Activated naive CD8-positive, alpha-beta T cell treated with anti-CD3 and anti-CD28 coated beads, Interleukin-2, amount 50 U/mL, for 16 hours (primary cell): ENCODE measurements at places on chromosomes 7 and 10.

DNA sequence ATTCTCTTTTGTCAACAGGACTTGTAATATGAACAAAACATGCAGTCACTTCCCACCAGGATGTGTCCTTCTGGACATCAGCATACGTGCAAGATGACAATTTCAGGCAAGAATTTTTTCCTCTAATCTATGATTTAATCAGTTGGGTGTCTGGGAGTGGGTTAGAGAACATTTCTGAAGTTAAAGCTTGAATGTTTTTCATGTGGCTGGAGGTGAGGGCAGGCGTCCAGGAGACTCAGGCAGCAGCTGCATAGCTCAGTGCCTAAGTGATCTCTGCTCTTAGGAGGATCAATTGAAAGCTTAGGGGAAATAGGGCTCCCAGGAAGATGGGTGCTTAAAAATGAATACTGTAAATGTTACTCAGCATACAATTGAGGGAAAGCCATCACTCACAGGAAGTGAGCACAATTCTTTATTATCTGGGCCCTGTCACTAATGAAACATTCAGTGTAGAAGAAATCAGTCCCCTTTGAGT is 457.6 kb upstream of the KLF6 start:
- no peak for DNase-seq

- no peak for DNase-seq
Measured at GRCh38 chr7:105791926-105792325, 84.5 kb downstream of the ATXN7L1 start.

GRCh38 chr7:143905509-143905908 is 3.5 kb upstream of the TCAF1 start:
- no peak for DNase-seq

- DNase-seq, result no peak
Measured at GRCh38 chr10:77268721-77269120, 368.9 kb downstream of the KCNMA1 start.

GRCh38 chr7:45937301-45937700 is 16.2 kb upstream of the IGFBP3 start:
- DNase-seq, result no peak

GRCh38 chr10:14971867-14972448 is 12.8 kb downstream of the MEIG1 start:
- DNase-seq, result peak; percentile 13

GRCh38 chr7:138092486-138093028 is 16.3 kb downstream of the AKR1D1 start:
- no peak for DNase-seq

DNA sequence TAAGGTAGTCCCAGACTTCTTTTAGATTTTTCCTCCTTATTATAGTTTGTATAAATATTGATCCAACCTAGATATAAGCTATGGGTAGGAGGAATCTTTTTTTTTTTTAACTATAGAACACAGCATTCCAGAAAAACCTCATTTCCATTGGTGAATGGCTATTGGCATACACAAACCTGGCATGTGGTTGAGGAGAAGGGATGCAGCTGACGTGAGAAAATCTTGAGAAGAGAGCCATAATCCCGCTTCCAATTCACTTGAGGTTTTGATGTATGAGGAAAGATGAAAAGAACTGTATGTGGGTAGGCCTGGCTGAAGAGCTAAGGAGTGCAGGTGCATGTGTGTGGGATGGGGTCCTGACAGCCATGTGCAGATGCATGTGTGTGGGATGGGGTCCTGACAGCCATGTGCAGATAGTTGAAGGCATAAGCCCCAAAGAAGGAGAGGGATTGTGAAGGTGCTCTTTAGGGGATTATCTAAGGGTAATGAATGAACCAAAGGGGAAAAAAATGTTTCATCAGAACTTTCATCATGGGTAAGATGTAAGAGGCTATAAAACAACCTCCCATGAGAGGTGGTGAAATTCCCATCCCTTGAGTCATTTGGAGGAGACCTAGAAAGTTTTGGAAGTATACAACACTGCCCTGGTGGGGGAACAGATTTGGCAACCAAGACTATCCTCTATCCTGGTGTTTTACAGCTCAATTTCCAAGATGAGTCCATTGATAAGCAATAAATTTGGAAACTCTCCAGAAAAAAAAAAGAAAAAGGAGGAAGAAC is 3.8 kb upstream of the PKD2L1 start:
- no peak for DNase-seq

DNA sequence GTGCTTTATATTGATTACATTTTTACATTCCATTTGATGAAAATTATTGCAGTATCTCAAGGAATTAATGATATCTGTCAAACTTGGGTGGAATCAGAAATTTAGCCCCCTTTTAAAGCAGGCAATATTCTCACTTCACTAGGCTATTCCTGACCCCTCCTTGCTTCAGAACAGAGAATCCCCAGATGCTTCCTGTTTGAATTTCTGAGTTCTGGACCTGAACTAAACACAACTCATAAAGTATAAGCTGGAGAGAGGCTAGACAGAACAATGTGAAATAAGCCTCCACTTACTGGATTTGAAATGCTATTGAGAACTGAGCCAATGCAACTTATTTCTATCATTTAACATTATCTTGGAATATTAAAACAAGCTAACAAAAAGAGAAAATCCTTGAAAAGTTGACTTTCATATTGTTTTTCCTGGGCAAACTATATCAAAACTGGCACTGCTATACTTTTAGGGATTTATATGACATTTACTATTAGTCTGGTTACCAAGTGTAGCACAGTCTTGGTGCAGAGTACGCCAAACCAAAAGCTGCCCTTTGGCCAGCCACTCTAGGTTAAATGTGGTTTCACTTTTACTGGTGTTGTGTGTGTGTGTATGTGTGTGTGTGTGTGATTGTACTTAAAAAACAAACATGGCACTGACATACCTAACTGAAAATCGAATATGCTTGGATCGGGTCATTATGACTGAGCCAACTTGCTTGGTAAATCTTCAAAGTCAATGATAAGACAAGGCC is 19.0 kb upstream of the AGMO start:
- DNase-seq, result no peak

GRCh38 chr10:127207081-127207480 is 10.7 kb upstream of the INSYN2A start:
- DNase-seq, result no peak

GRCh38 chr10:6399231-6399741 is 180.8 kb downstream of the PRKCQ start:
- DNase-seq, result no peak

- DNase-seq, result no peak
Measured at GRCh38 chr7:84497873-84498272, 303.3 kb upstream of the SEMA3A start.

GRCh38 chr10:110076559-110077318 is 69.0 kb downstream of the ADD3 start:
- DNase-seq, result no peak

GRCh38 chr7:12220389-12221046 is 9.4 kb downstream of the TMEM106B start:
- DNase-seq, result no peak

GRCh38 chr7:30026229-30027064 is at the start of gene FKBP14:
FKBP14 (minus strand) TSS chr7:30026702; CDS start chr7:30026508, 194 bp downstream.
- DNase-seq, result peak; percentile 85

DNA sequence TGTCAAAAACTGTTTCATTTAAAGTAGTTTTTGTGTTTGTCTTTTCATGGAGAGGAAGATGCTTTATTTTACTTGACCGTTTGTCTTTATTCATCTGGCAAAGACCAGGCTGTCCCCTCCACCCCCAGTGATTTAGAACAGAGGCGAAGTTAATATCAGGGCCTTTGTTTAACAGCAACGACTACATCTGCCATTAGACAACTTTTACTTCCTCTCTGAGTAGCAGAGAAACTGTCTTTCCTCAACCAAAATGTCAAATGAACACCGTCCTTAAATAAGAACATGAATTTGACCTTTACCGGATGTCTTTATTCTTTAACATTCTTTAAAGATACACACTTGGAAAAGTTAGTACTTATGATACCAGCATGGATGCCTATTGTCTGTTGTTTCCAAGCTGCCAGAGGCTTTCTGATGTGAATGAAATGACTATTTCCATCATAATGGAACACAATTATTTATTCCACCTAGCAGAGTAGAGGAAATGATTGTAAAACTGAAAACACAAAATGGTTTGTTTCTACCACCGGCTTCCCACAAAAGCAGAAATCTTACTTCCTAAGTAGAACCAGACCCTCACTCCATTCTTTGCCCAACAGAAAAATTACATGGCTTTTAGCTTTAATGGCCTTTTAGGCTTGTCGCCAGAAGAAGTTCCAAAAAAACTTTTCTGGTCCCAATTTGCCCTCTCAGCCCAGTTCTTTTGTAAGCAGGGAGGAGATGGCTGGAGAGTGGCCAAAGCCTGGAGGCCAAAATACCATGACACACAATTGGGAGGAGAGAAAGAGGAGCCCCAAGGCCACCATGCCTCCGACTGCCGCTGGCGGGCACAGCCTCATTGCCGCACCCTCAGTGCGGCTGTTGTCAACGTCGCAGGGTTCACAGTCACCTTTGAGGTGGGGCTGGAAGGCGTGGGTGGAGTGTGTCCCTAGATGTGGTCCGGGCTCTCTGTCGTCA is 168.5 kb downstream of the TEX36 start:
- DNase-seq, result no peak

DNA sequence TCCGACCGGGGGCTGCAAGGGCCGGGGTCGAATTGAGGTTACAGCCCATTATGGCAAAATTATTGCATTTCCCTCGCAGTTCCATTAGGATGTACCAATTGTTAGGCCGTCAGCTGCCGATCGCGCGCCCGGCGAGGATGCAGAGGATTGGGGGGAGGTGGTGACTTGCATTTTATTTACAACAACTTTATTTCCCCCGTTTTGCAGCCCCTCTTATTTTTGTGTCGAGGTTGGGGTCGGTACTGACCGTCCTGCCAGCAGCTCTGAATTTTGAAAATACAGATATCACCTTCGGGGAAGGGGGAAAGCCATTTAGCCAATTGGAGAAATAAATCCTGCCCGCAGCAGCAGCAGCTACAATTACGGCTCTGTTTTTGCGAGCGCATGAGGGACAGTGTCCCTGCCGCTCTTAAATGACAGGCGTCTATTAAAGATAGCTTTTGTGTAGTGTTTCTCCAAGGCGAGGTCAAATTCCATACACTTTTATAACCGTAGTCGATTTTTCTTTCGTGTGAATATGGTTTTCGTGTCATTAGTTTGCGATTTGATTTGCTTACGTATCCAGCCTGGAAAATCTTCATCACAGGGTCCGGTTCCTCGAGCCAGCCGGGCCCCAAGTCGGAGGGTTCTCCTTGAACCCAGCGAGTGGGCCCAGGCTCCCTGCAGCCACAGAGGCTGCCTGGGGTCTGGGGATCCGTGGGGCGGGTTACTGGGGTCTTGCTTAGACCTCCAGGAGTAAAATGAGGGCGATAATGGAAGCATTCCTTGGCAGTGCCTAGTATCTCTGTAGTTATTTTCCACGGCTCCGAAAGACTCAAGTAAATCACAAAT is 684 bp upstream of the HOXA5 start:
- DNase-seq, result no peak

- DNase-seq, result no peak
Measured at GRCh38 chr10:129465796-129466702, 992 bp upstream of the MGMT start.

- no peak for DNase-seq
Measured at GRCh38 chr7:6256677-6257535, 15.5 kb downstream of the CYTH3 start.

DNA sequence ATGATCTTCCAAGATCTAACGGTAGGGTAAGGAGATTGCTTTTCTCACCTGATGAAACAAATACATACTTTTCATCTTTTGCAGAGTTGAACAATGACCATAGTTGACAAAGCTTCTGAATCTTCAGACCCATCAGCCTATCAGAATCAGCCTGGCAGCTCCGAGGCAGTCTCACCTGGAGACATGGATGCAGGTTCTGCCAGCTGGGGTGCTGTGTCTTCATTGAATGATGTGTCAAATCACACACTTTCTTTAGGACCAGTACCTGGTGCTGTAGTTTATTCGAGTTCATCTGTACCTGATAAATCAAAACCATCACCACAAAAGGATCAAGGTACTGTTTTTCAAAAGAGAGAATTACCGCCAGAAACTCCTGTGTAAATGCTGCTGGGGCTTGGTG is 79.9 kb downstream of the ANKRD61 start:
- DNase-seq, result no peak

DNA sequence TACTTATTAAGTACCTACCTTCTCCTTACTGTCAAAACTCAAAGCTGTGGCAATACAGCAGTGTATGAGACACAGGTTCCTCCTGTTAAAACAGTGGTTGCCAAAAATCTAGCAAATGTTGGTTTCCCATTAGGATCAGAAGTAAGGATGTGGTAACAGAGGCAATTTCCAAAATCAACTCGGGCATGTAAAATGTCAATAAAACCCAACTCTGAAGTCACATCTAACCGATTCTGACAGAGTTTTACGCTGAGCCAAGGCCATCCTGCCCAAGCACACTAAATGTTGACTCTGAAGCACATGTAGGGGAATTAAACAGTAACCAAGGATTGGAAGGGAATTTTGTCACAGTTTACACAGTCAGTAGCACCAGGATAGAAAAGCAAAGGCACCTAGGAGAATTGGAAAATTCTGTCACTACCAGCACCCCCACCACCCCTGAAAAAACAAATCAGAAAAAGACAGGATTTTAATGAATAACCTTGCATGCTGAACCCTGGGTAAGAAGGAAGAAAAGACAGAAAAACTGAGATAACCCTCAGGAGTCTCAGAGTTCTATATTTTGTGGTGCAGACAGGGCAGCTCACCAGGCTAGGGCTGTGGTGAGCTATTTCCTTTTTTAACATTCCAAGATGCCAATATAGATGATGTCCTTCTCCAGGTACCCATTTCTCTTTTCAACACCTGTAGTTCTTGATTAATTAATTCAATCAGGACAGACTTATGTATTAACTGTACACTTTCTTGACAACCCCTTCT is 119.5 kb downstream of the DOCK4 start:
- no peak for DNase-seq
